ENCODE measurements at places on chromosomes 11 and 22.
A peak's percentile ranks its signal among the peaks of the same experiment; 100 is the strongest.

DNA sequence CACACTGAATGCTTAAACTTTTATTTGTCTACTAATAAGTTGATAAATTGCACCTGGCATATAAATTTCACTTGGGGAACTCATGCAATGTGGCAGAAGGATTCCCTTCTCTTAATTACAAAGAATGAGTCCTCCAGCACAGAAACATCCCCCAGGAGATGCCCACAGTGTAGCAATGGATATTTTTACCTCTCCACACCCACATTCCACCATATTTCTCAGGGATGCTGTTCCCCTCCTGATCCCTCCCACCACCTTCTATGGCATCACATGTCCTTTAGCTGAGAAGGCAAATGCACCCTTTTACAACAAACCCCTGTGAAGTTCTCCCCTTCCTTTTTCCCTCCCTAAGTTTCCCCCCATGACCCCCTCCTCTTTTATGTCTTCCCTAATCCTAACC, 56.1 kb upstream of the UBASH3B start:
- no peak for DNase-seq

DNA sequence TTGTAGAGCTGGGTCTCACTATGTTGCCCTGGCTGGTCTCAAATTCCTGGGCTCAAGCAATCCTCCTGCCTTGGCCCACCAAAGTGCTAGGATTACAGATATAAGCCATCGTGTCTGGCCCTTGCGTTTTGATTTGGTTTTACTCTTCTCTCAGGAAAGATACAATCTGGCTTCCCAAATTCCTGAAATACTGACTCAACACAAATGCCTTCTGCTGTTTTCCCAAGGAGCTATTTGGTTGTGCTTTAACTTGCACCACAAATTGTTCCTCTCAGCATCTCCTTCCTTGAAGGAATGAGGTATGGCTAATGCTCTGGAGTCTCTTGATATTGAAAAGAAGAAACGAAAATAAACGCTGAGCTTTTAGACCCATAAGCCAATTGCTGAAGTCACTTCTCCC, 110.0 kb upstream of the PAX6 start:
- DNase-seq = no peak

DNA sequence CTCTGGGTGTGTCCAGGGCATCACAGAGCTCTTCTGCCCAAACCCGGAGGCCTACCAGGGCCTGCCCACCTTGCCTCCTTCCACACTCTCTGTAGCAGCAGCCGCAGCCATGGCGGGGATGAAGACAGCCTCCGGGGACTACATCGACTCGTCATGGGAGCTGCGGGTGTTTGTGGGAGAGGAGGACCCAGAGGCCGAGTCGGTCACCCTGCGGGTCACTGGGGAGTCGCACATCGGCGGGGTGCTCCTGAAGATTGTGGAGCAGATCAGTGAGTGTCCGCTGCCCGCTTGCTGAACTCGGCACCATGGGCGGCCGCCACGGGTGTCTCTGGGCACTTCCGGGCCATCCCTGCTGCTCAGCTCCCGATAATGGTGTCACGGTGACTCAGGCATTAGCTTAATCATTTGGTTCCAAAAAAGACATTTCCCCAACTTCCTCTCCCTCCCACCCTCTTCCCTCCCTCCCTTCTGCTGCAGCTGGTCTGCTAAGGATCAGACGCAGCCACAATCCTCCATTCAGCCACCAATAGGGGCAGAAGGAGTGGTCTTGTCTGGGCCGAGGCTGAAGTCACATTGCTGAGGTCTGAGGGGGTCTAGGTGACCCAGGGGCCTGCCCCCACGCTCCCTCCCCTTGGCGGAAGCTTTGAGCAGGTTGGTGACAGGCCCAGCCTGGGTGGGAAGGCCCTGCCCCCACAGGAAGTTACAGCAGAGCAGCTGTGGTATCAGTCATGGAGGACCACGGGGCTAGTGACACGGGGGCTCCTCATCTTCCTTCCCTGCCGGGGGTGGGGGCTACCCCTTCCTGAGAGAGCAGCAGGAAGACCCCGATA, 950 bp downstream of the FERMT3 start:
- DNase-seq = no peak

GRCh38 chr11:69148377-69148762, 7.4 kb upstream of the SMIM38 start:
- DNase-seq = no peak

- no peak for DNase-seq
Observed at GRCh38 chr11:85889108-85889507, 33.9 kb downstream of the CCDC83 start.

GRCh38 chr11:45754741-45755140, 50.2 kb upstream of the SLC35C1 start:
- DNase-seq = no peak

DNA sequence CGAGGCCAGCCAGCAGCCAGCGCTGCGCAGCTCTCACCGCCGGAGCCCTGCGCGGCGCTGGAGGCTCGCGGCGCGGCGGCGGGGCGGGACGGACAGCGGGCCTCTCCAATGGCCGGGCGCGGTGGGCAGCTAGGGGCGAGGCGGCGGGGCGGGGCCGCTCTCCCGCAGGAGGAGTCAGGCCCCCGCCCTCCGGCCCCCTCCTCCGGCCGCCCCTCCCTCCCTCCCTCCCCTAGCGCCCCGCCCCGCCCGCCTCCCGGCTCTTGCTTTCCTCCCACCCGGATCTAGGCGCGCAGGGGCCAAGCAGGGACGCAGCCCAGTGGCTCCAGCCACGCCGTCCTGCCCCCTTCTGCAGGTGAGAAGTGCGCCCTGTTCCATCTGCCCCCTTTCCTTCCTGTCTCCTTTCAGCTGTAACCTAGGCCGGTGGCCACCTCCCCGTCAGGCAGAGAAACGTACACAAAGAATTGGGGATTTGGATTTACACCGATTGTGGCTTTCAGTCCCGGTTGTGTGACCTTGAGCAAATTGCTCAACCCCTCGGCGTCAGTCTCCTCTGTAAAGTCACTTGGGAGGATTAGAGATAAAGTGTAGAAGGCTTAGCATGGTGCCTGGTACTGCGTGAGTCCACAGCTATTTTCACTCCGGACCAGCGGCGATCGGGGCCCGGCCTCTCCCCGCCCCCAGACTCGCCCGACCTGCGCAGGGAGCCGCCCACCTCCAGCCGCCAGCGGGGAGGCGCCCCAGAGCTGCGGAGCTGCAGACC, at the start of gene FZD4:
FZD4 (minus strand) TSS at position 35 of the 760 bp plus-strand sequence. CDS start 310 bp downstream, outside the sequence.
- peak; percentile 97 for DNase-seq

DNA sequence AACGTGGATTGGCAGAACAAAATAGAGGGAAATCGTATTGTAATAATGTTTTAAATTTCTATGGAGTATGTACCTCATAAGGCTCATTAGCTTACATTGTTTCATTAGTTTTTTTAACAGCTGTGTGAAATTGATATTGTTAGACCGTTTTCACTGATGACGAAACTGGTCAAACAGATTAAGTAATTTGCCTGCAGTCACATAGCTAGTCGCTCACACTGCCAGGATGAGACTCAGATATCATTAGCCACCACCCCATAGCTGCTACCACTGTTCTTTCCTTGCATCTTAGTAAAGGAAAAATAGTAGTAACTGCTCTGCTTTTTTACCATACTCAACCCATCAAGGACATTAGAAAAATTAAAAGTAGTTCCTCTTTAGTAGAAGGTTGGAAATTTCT, 64.0 kb downstream of the DKK3 start:
- no peak for DNase-seq

All from DMS53 (cell line).